ENCODE measurements at places on chromosomes 1 and 21.

GRCh38 chr1:174008979-174009378, 13.2 kb downstream of the RC3H1 start:
- DNase-seq = no peak

- peak; percentile 85 for DNase-seq
These were observed 69.0 kb downstream of the VWA5B1 start for GRCh38 chr1:20359451-20360330.

GRCh38 chr1:185489406-185489805, 172.4 kb upstream of the IVNS1ABP start:
- no peak for DNase-seq

- no peak for DNase-seq
These were observed 103.8 kb downstream of the LYPLAL1 start for GRCh38 chr1:219277304-219278105.

GRCh38 chr1:80410233-80410632, 1390.5 kb upstream of the ADGRL2 start:
- no peak for DNase-seq

GRCh38 chr21:19228226-19228625, 824.6 kb upstream of the TMPRSS15 start:
- no peak for DNase-seq

- no peak for DNase-seq
These were observed 99.0 kb downstream of the NFIA start for GRCh38 chr1:61181067-61182038.

DNA sequence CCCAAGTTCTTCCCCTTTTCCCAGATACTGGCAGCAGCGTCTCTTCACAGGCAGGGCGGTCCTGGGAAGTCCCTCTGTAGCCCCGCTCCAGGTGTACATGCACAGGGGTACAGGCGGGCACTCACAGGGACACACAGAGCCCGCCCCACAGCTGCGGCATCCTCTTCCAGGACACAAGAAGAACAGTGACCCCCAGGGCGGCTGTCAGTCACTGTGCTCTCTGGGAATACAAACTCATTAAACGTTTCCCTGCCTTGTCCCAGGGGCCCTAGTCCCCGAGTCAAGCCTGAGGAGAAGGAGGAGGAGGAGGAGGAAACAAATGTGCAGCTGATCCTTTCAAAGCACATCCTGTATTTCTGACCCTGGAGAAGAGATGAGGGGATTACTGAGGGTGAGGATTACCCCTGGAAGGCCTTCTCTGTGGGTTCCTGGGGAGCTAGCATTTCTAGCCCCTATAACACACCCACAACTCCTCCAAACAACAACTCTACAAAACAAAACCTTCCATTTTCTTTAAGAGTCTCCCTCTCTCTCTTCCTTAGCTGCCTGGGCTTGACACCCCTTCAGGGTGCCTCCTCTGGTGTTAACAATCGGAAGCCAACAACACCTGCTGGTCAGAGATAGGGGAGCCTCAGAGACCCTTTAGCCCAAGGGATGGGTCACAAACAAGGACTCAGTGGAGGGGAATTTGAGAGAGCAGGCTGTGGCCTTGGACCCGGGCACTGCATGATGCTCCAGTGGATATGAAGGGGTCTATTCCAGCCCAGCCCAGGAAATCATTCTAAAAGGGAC, 28.4 kb upstream of the DMBX1 start:
- DNase-seq = no peak

DNA sequence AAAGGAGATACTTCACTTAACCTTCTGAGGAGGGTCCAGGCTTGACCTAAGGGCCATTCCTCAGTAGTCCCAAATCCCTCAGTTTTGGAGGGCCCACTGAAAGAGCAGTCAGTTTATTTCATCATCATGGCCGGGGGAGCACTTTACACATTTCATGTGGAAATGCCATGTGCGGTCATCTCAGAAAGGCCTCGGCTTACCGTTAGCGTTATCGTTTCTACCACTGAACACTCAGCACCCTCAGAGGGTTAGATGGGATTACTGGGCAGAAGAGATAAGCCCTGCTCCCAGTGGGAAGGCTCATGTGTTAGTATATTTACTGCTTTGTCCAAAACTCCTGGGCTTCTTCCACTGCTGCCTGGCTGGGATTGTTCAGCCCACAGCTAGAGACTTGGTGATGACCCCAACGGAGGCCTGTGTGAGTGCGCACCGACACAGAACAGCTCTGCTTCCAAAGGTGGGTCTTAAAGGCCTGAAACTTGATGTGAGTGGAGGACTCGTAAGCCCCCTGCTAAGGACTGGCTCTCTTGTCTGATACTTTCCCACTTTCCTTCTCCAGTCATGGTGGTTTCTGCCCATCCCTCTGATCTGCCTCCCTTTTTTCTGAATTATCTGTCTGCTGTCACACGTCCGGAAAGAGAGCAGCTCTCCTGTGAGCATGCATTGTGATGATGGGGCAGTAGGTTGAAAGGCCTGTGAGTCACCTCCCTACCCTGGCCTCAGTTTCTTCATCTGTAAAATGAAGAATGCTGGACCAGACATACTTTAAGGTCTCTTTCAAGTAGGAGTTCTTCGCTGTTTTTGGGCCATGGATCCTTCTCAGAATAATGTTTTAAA, 284.5 kb downstream of the ASTN1 start:
- no peak for DNase-seq

- DNase-seq = peak; percentile 32
These were observed 32.1 kb downstream of the GRHL3 start for GRCh38 chr1:24351247-24351646.

GRCh38 chr1:76759950-76760349, 107.3 kb upstream of the ST6GALNAC5 start:
- no peak for DNase-seq

DNA sequence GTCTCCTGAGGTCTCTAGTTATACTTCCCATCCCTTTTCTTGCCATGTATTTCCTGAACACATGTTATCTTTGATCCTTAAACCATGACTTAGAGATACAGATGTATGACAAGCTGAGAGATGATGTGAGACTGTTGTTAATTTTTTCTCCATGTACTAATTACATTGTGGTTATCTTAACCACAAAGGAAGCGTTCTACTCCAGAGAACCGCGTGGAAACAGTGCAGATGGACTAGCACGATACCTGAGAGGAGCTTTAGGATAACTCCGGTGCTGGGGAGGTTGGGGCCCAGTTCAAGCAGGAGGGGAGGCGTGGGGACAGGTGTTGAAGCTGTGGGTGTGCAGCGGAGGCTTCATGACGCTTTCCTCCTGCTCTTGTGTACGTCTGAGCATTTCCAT, 17.5 kb downstream of the PDE9A start:
- DNase-seq = no peak

DNA sequence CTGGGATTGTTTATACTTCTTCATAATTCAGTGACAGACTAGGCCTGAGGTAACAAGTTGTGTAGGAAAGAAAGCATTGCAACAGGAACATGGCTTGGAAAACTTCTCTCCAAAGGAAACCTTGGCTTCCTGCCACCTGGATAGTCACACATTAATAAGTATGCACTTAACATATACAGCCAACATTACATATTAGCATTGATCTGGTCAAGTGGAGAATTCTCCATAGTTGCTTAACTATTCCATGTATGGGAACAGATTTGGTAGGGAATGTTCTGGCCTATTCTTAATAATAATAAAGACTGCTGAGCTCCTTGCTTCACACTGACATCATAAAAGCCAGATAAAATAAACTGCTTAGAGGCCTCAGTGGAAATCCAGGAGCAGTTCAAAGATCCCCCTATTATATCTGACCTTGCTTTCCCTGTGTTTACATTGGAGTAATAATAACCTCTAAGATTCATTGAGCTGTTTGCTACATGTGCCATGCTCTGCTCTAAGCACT, 27.2 kb upstream of the NFIA start:
- DNase-seq = no peak

- no peak for DNase-seq
These were observed 2.3 kb downstream of the SLC2A5 start for GRCh38 chr1:9066945-9067807.

- no peak for DNase-seq
These were observed at the start of gene PRELP for GRCh38 chr1:203475012-203475981. PRELP (plus strand) TSS chr1:203475806; CDS start chr1:203483185, 7,379 bp downstream.

- DNase-seq = peak; percentile 43
These were observed 95.9 kb downstream of the PTPRU start for GRCh38 chr1:29332204-29332603.

DNA sequence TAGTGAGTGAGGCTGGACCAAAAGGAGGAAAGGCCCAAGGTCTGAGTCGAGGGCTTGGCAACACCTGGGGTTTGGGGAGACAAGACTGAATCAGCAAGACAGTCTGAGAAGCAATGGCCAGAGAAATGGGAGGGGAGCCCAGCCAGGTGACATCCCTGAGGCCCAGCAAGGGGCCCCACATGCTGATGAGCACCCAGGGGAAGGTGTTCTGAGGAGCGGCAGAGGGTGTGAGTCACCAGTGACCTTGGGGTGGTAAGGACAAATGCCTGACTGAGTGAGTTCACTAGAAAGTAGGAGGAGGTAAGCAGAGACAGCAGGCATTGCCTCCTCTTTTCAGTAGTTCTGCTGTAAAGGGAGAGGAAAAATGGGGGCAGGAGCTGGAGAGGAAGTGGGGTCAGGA, 192.4 kb upstream of the GALNT2 start:
- DNase-seq = peak; percentile 22

DNA sequence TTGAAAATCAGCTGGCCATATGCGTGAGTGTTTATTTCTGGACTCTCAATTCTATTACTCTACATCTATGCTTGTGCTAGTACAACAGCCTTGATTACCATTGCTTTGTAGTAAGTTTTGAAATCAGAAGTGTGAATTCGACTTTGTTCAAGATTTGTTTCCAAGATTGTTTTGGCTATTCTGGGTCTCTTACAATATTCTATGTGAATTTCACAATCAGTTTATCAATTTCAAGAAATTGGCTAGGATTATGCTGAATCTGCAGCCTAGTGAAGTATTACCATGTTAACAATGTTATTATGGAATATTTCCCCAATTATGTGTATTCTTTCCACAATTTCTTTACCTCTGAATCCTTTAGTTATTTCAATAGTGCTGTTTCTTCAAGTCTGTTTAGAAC, 19.5 kb downstream of the SFPQ start:
- DNase-seq = no peak

DNA sequence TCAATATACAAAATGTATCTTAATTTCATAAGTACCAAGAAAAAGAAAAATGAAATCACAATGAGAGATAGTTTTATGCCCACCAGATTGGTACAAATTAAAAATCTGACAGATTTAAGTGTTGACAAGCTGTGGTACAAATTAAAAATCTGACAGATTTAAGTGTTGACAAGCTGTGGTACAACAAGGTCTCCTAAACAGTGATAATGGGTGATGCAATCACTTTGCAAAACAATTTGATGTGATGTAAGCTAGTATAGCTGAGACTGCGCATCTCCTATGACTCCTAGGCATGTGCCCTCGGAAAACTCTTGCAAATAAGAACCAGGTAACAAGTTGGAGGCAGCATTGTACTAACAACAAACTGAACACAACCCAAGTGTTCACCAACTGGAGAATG, 100.6 kb downstream of the LPAR3 start:
- DNase-seq = no peak

DNA sequence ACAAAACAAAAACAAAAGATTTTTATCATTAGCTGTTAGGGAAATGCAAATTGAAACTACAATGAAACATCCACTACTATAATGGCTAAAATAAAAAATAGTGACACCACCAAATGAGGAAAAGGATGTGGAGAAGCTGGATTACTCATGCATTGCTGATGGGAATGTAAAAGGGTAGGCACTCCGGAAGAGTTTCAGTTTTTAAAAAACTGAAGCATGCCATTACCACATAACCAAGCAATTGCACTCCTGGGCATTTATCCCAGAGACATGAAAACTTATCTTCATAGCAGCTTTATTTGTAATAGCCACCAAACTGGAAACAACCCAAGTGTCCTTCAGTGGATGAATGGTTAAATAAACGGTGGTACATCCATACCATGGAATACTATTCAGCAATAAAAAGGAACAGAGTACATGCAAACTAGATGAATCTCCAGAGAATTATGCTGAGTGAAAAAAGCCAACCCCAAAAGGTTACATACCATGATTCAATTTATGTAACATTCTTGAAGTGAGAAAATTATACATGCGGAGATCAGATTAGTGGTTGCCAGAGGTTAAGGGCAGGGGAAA, 14.5 kb upstream of the CFAP298 start:
- DNase-seq = no peak

GRCh38 chr1:203152158-203153034, 23.2 kb downstream of the MYBPH start:
- DNase-seq = no peak

GRCh38 chr1:67896826-67897225, 63.6 kb upstream of the GNG12 start:
- DNase-seq = no peak

- no peak for DNase-seq
These were observed 98.9 kb downstream of the RGS2 start for GRCh38 chr1:192907545-192908243.

DNA sequence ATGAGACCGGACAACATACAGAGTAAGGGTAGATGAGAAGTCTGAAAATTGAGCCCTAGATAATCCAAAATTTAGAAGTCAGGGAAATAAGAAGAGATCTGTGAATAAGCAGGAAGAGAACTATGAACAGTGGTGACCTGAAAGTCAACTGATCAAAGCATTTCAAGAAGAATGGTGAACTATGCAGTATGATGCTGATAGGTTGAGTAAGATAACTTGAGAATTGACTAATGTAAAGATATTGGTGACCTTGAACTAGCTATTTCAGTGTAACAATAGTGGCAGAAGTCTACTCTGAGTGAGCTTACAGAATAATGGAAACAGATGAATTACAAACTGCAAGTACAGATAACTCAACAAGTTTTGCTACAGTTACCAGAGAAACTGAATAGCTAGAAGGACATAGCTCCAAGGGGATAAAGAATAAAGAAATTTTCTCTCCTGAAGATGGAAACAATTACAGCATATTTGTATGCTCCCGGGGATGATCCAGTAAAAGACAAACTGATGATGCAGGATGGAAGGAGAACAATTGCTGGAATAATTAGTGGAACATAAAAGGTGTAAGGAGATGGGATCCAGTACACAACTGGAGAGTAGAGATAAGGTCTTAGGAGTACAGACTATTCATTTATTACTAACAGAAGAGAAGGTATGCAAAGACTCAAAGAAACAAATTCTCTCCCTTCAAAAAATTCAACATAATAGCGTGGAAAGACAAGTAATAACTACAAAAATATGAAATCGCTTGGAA, 10.9 kb downstream of the NRDC start:
- DNase-seq = no peak

- DNase-seq = no peak
These were observed 85.2 kb downstream of the TM2D1 start for GRCh38 chr1:61639608-61640336.

GRCh38 chr1:175527773-175528172, 215.6 kb downstream of the TNR start:
- no peak for DNase-seq

- DNase-seq = no peak
These were observed 245.7 kb upstream of the PTBP2 start for GRCh38 chr1:96475903-96476302.

Measured in activated CD4-positive, alpha-beta T cell treated with anti-CD3 and anti-CD28 coated beads for 48 hours (primary cell).